Activated CD4-positive, alpha-beta T cell treated with anti-CD3 and anti-CD28 coated beads, Interleukin-10, Interleukin-2, amounts not matched to agents 100 ng/mL and 50 ng/mL, durations not matched to agents 16 hours and 8 hours (primary cell): ENCODE measurements at places on chromosomes 7 and 10.

GRCh38 chr10:17497446-17498030 is 43.1 kb upstream of the ST8SIA6 start:
- DNase-seq = no peak

DNA sequence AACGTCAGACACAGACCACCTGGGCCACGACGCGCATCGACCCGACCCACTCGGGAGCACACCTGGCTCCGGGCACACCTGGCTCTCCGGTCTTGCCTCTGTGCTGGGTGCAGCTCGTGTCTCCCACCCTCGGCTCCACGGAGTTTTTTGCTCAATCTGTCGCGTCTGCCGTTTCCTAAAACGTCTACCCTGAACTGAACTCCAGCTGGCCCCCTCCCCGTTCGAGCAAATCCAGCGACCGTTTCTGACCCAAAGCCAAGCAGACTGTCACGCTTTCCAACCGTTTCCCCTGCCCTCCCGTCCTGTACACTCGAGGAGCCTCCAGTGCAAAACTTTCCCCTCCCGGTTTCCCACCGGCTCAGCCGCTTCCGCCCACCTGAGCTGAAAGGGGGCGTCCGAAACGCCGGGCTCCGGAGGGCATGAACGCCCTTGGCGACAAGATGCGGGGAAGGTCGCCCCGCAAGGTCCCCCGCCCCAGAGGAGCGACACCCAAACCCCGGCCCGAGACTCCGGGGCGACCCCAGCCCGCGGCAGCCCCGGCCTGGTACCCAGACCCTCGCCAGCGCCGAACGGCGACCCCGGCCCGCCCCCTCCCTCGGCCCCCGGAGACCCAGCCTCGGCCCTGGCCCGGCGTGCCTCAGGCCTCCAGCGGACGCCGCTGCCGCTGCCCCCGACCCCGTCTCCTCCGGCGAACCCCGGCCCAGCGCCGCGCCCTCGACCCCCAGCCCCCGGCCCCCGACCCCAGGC is 557 bp downstream of the CYTH3 start:
- DNase-seq = no peak

DNA sequence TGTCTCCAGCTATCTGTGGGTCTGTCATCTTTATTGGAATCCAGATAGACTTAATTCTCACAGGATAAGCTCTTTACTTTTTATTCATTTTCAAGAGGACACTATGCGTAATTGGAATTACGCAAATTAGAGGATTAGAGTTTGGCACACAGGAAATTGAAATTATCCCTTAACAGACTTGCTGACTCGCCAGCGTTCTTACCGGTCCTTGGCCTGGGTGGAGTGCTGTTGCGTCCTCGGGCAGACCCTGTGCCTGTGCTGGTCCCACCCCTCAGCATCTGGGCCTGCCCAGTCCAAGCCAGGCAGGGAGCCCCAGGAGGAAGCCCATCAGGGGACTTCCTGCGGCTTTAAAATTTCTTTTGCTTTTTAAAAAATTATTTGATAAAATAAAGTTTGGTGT is 101.8 kb downstream of the MKI67 start:
- DNase-seq = no peak

- no peak for DNase-seq
Measured at GRCh38 chr7:142506601-142507000, 242.7 kb upstream of the PRSS1 start.

DNA sequence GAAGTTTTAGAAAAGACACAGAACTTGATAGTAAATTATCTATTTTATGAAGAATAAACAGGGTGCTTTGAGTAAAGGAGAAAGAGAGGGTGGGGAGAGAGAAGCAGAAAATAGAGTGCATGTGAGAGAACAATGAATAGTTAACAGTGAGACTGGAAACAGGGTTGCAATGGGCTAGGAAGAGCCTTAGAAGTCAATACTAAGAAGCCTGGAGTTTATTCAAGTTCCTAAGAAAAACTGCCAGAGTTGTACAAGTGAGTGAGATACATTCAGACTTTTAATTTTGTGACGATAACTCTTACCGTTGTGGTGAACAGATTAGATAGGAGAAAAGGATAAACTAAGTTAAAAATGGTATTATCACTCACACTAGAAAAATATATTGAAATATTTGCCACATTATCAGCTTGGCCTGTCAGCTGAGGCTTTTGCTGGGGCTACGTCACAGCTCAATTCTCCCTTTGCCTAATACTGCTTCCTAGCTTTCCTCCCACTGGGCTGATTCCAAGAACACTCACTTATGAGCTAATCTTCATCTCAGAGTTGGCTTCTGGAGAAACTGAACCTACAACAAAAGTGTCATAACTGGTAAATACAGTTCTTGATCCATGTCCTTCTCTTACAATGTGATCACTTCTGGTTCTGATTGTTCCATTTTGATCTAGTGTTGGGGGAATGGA is 92.7 kb downstream of the SEMA3D start:
- no peak for DNase-seq

GRCh38 chr7:155799514-155799913 is 12.7 kb downstream of the SHH start:
- no peak for DNase-seq

- no peak for DNase-seq
Measured at GRCh38 chr10:35554036-35554435, 51.1 kb upstream of the GJD4 start.

DNA sequence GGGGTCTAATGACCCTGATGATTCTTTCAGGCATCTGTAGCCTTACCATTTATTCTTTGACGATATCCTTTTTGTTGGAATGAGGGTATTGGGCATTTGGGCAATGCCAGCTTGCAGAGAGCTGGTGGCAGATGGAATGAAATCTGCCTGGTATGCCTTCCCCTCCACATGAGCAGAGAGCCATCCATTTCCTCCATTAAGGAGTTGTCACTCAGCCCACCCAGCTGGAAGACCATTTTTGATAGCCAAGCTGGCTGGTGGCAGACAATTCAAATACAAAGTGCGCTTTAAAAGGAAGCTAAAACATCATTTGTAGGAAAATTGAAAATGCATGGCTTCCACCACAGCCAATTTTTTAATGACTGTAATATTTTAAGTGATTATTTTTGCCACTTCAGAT is 240.1 kb upstream of the SLC26A5 start:
- DNase-seq = no peak

- no peak for DNase-seq
Measured at GRCh38 chr7:107694386-107694785, 33.8 kb downstream of the SLC26A4 start.

- no peak for DNase-seq
Measured at GRCh38 chr7:17007841-17008240, 126.1 kb upstream of the AGR3 start.

DNA sequence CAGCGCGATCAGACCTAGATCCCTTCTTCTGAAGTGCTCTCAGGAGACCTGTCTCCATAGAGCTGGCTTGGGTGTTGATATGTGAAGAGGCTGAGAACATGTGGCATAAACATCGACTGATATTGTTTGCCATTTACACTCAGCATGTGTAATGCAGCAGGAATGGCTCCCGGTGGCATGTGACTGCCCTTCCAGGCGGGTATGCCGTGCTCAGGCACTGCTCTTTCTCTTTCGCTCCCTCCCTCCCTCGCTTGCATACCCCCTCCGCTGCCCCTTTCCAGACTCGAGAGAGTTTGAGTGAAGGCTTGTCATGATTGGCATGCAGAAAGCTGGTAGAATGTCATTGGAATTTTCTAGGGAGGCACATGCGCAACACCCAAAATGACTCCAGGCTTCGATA is 107.3 kb upstream of the PDCD4 start:
- no peak for DNase-seq

DNA sequence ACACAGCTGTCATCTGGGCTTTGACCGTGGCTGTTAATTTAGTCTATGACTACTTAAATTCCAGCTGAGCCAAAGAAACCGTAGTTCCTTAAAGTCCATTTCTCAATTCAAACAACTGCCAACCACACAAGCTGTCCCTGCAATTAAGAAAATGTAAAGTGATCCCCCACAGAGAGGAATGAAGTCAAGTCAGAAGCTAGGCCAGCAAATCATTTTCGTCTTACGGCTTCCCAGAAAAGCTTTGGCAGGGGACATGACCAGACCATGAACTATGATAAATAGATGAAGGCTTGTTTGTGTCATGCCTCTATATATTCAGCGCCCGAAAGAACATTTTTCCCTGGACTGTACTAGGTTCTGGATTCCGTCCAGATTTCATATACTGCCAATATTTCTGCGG is 54.6 kb downstream of the HACD1 start:
- no peak for DNase-seq

DNA sequence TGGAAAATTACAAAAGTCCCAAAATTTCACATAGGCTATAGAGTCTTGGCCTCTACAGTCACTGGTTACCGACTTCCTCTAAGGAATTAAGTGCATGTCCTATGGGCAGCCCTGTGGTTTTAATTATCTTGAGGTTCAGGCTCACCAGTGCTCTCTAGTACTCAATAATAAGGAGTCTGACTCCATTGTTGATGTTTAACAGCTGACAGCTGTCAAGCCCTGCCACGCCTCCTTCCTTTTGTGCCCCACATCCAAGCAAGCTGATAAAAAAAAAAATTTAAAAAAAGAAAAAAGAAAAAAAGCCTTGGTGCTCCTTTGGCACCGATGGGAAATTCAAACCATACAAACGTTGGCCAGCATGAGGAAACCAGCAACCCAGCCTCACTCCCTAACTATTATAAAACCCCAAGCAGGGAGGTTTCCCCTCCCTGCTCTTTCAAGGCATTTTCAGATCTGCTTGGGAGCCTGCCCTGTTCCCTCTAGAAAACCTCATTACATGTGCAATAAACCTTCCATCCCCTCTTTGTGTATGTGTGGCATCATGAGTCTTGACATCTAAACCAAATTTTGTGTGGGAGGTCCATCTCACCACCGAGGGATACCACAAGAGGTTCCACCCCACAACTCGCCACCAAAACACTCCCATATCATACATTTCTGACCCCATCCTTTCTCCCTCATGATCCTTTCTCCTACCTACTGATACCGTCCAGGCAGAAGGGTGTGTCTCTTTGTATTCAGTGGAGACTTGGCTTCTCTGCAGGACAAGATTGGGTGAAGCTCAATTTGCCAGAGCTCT is 70.9 kb upstream of the CCDC71L start:
- no peak for DNase-seq

DNA sequence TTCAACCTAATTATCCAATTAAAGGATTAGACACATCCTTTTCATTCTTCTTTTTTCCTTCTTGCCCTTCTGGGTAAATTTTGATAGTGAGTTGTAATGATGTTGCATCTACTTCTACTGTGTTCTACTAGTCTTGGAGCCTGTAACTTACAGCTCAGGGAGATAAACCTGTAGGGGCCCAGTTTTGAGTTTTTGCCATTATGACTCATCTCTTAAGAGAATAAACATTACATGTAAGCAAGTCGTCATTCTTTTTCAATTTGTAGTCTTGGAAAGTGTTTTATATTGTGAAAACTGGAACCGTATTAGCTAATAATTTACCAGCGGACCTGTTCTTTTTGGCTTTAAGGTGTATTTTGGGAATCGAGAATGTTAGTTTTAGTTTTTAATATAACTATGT is 89.7 kb upstream of the RPA3 start:
- no peak for DNase-seq

DNA sequence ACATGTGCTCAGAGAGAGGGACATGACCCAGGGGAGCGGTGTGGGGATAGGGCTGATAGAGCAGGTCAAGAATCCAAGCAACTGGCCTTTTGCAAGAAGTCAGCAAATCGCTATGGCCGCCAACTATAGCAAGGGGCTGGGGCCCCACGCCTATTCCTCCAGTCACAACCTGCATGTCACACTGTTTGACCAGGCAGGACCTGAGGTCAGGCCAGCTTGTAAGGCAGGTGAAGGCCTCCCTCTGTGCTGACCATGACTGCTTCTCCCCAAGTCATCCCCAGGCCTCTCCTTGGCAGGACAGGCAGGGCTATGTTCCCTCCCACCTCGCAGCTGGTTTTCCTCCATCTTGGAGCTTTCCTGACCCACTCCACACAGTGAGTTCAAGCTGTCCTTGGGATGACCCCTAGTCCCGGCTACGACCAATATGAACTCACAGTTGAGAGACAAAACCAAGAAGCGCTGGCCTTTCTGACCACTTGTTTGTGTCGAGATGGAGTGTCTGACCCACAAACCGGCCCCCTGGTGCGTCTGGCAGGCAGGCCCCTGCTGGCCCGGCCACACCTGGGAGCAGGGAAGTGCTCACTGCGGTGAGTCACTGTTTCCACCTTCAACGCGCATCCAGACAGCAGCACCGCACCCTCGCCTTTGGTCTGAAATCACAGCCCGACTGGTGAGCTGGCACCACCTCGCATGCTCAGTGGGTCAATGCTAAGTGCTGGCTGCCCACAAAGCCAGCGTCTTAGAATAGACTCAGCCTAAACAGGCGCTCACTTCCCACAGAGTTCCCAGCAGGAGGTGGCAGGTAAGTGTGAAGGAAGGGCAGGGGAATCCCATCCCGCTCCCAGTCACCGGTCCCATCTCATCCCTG is 81.4 kb downstream of the VWA2 start:
- no peak for DNase-seq

- DNase-seq = no peak
Measured at GRCh38 chr10:97089209-97089870, 96.4 kb downstream of the SLIT1 start.

DNA sequence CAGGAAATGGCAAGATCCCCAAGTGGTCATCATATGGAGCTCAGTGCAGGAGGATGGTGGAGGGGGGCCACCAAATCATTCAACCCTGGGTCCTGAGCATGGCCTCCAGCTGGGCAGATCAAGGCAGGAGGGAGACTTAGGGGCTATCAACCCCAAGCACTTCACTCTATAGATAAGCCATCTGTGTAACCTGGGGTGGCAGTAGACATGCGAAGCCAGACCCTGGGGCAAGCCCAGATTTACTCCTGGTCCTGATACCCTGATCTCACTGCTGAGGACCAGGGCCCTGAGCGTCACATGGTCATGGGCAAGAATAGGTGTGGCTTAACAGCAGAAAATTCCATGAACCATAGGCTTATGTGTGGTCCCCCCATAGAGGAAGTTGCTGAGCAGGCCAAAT is 173.0 kb upstream of the ADCY1 start:
- no peak for DNase-seq

- DNase-seq = no peak
Measured at GRCh38 chr10:44673245-44673983, 237.7 kb upstream of the TMEM72 start.

DNA sequence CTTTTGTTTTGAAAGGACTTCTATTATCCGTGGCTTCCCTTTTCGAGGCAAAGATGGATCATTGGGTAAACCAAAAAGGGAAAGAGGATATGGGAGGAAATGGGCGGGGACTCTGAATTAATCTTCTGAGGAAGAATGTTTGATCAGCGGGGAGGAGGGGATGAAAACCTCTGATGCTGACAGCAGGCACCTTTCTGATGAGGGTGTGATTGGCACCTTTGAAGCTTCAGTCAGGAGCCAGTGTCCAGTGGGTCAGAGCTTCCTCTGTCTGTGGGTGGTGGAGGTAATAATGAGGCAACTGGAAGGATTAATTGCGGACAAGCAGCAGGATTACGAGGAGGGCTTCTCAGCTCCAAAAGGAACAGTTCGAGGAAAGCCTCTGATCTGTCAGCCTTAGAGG is 877.6 kb downstream of the LRMDA start:
- DNase-seq = no peak

GRCh38 chr10:73117976-73118743 is 7.9 kb downstream of the NUDT13 start:
- no peak for DNase-seq

- DNase-seq = peak; percentile 29
Measured at GRCh38 chr7:108109221-108109908, 20.8 kb downstream of the LAMB4 start.

GRCh38 chr10:86413046-86413728 is 46.6 kb upstream of the GRID1 start:
- DNase-seq = peak; percentile 45
